Aorta (tissue), 5 donors: ENCODE measurements at places on chromosomes 2 and 18. TPM values are rescaled to one million over a fixed set of nuclear protein-coding genes. Genes with fewer than 3 reads are reported as not detected.

The EMILIN1 gene
- 180 TPM for total RNA-seq

The USP34 gene
- total RNA-seq: 128 TPM

The FN1 gene
- total RNA-seq: 4,393 TPM

The DUSP19 gene
- 8.1 TPM for total RNA-seq

The NCKAP5 gene
- 2.4 TPM for total RNA-seq

The EXOC6B gene
- 45.3 TPM for total RNA-seq

The GATA6 gene
- total RNA-seq: 41.5 TPM

The TMEM163 gene
- 0.36 TPM for total RNA-seq

The RNF152 gene
- total RNA-seq: 25.5 TPM

DNA sequence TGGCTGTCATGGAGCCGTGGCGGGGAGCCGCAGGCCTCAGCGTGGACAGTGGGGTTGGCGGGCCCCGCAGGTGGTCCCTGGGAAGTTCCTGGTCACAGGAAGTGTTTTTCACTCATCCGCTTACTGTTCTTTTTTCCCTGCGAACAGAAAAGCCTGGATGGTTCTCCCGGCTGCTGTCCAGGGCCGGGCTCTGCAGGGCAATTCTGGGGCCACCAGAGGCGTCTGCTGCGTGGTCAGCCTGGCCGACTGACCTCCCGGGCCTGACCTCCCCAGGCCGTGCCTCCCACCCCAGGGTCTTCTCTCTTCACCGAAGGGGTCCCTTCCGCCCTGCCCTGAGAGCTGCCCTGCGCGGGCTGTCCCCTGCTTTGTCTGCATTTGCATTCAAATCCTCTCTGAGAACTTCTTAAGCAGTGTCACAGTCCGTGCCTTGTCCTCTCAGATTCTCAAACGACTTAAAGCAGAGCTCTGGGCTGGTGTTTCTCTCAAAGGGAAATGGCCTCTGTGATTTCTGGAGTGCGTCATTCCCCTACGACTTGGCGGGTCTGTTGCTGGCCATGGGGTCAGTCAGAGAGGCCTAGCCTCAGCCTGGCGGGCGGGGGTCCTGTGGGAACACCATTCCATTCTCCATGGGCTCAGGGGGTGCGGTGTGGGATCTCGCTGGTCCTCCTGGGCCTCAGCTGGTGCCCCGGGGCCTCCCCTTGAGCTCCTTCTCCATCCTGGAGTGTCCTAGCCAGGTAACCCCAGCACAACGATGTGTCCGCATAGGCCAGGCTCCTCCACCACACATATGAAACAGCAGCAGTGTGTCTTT is 38.3 kb downstream of the KLHL29 start:
- no peak for DNase-seq

DNA sequence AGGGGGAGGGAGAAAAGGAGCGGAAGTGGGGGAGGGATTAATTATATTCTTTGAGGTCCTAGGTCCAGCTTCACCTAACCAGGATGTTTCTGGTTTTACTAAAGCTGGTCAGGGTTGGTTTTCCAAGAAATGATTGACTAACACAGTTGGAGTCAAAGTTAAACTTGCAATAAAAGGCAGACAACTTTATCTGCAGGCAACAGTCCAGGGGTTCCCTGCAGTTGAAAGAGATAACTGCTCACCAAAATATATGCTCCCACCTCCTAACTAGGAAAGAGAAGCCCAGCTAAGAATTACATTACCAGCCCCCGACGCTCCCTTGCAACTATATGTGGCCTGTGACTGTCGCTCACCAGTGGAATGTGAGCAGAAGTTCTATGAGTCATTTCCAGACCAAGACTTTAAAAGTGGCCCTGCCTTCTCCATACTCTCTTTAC is 140.0 kb upstream of the PKDCC start:
- DNase-seq: no peak

GRCh38 chr2:199462956-199463692 is 5.4 kb upstream of the SATB2 start:
- DNase-seq: peak; percentile 94

GRCh38 chr2:236167297-236168109 is 683 bp downstream of the GBX2 start:
- DNase-seq: no peak

- no peak for DNase-seq
These were observed 21.9 kb downstream of the HJURP start for GRCh38 chr2:233832414-233832813.

DNA sequence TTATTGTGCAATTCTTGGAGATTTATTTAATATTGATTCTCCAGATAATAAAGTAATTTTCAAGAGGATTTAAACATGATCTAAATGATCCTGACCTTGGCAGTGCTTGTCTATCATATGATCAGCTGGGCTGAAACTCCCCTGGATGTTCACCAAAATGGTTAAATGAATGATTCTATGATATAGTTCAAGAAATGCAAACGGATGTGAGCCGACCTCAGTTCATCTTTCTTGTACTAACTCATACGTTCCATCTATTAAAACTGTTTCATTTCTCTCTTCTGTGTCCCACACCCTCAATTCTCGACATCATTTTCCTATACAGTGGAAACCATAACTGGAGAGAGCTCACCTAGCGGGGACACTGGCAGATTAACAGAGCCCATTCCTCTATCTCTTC is 281.7 kb upstream of the CCDC68 start:
- no peak for DNase-seq

DNA sequence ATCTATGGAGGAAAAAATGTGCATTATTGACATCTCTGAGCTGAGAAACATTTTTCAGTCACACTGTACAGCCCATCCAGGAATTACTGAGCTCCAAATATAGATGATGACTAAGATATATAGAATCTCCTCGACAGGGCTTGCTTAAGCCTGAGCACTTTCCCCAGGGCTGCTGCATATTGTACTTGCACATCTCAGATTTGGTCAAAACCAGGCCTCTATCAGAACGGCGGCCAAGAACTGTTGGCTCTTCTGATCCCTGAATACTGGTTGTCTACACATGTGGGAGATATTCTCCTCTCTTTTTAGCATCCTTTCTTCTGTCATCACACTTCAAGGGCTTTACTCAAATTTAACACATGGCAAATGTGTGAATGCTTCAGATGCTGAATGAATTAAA is 201.5 kb upstream of the SLC35G4 start:
- no peak for DNase-seq

DNA sequence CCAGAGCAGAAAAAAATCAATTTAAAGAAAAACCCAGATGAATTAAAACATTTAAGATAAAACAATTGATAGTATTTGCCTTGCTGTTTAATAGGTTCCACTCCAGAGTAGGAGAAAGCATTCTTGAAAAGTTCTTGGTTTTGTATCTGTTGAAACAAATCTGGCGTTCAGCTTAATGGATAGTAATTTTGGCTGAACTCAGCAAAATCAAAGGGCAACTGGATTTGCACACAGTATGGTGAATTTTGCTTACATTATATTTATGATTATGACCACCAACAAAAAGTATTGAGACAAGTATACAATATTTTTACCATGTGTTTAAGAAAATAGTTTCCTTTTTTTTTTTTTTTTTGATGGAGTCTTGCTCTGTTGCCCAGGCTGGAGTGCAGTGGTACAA is 34.0 kb downstream of the SLC4A10 start:
- DNase-seq: no peak

- no peak for DNase-seq
These were observed 382.6 kb downstream of the EPHA4 start for GRCh38 chr2:221189431-221190067.

DNA sequence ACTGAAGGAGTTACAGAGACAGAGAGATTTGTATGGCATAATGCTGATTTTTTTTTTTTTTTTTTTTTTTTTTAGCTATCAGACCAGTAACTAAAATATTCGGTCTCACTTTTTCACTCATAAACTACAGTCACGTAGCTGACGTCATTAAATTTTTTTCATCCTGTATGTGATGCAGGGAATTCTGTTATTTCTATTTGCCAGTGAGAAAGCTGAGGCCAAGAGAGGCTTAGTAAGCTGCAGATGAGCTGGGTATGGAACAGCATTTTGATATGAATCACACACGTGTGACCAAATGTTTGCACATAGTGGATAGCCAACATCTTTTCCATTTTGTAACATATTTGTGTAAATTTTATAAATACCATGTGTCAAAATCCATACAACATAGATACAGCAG is 79.1 kb upstream of the EPB41L3 start:
- DNase-seq: no peak

- DNase-seq: no peak
These were observed 1.7 kb upstream of the SMAD4 start for GRCh38 chr18:51028201-51028805.

DNA sequence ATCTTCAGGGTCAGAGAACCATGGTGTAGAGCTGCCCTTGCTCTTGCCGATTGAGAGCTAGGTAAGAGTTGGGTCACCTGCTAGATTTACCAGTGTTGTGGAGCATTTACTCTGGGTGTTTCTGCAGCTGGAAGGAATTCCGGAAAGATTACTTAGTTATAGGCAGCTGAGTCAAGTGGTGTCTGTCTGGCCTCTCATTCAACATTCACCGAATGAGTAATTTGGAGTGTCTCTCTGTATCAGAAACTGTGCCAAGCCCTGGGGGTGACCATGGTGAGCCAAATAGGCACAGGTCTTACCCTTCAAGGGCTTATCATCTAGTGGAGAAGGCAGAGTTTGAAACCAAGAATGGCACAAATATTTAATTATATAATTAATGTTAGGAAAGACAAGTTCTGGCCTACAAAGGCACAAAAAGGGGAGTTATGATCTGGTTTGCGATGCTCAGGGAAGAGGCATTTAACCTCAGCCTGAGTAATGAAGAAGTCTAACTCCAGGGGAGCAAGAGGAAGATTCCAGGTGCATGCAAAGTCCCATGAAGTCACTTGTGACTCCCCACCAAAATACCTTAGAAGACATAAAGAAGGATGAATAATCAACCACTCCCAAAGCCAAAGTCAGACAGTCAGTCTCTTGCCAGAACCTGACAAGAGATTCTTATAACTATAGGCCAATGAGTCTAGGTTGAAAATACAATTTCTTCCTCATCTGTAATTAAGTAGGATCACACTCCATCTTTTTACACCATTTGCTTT is 12.5 kb downstream of the SETBP1 start:
- DNase-seq: no peak

DNA sequence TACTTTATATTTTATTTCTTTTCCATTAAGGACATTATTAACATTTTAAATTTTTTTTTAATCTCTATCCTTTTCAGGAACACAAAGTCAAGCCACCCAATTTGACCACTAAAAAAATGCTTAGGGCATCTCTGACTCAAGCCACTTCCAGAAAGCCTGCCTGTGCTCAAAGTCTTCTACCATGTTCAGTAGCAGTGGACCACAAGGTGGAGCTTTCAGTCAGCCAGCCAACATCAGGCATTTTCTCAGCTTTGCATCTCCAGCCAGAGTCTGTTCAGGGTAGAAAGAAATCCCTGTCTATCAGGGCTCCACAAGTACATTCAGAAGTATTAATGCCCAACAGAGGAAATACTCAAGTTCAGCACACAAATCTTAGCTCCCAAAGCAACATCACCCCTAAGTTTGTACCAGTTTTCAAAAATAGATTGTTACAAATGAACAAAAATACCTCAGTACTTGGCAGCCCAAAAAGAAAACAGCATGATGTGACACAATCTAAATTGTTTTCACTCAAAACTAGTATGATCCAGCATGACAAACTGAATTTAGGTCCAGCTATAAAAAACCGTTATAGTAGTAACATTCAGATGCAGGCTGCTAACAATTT is 37.6 kb downstream of the C18orf63 start:
- no peak for DNase-seq

DNA sequence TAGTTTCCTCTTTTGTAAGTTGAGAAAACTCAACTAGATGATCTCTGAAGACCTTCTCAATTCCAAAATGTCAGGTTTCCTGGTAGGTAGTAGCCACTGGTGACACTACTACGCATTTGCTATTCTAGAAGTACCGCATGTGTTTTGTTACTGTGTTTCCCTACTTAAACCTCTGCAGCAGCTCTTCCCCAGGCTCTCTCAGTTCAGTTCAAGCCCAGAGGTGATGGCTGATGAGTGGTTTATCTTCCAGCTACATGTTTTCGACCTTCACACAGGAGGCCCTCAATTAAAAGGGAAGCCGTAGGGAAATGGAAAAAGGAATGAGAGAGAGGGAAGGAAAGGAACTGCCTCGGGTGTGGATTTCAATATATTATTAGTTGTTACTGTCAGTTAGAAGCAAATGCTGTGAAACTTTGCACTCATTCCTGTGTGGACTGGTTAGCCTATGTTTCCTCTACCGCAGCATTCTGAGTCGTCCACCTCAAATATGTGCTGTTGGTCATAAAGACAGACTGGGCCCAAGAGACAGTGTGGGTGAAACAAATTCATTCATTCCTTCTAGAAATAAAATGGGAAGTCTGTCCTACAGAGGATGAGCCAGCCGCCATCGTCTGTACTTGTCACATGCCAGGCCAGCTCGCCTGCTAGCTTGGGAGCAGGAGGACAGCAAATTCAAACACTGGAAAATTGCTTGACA is 455.2 kb upstream of the RAB12 start:
- DNase-seq: no peak

DNA sequence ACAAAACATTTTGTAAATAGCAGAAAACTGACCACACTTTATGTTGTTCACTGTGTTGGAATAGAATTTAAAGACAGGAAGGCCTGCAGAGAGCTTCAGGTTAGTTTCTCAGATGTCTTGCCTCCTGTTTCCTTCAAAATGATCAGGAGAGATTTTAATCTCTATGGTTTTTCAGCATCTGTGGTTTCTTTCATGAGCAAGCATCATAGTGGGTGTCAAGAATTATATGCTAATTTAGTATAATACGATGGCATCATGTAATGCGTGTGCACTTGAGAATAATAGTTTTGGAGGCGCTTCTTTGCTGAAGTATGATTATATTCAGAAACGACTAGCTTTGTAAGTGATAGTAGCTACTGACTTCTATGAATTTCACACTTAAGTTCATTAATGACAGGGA is 149.9 kb downstream of the PLCL1 start:
- DNase-seq: no peak

DNA sequence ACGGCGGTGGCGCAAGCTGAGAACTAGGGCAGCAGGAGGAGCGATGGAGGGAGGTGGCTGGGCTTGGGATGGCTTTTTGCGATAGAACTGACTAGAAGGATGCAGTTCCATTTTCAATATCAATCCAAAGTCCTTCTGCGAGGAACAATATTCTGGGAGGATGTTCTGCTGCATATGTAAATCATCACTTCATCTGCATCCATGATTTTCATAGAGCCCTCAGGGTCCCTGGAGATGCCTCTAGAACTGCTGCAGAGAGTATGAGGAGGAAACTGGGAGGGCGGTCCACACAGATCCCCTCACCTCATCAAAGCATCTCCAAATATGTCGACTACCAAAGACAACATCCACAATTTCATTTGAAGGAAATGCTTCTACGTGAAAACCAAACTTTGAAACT is 20.8 kb downstream of the CACNB4 start:
- no peak for DNase-seq
